ENCODE measurements at places on chromosomes 12 and 14.
A peak's percentile ranks its signal among the peaks of the same experiment; 100 is the strongest.

GRCh38 chr14:32940066-32940651 is 1.5 kb downstream of the NPAS3 start:
- no peak for DNase-seq

- DNase-seq, result no peak
Observed at GRCh38 chr12:50901685-50902113, 50.6 kb upstream of the HIGD1C start.

GRCh38 chr12:125185740-125186470 is 120.7 kb downstream of the AACS start:
- DNase-seq, result no peak

DNA sequence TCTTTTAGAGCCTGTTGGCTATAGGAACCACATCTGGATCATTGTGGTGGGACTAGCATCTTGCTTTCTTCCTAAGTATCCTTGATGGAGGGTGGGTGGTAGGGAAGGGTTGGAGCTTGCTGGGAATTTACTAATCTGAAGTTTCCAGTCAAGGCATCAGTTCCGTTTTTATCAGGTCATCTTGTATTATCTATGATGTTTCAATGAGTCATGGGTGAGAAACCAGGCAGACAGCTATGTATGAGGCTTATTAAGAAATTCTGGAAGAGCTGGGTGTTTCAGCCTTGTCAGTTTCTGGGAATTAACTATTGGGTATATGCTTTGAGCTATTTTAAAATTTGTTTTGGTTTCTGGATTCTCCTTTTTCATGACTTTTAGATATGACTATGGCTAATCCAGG is 11.3 kb downstream of the TSFM start:
- DNase-seq, result peak; percentile 82

DNA sequence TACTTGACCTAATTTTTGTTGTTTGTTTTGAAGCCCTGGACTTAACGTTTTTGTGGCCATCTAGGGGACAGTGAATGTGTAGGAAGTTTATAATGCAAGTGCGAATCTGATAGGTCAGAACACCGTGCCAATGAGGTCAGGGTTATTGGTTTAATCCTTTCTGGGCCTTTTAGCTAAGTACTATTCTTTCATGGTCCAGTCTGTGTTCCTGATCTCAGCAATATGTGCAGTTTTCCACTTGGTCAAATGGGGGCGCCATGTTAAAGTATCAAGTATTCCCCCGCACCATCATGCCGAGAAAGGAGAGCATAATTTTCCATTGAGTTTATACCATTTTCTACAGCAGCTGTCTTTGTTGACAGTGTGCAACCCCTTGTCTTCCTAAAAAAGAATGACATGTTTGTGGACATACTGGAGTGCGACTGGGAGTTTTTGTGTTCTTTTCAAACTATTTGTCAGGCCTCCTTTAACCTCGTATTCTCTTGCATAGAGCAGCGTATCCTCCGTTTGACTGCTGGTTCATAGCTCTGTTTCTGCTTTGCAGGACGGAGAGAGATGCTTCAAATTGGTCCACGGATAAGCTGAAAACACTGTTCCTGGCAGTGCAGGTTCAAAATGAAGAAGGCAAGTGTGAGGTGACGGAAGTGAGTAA is 1.3 kb downstream of the AHSA1 start:
- DNase-seq, result peak; percentile 48

DNA sequence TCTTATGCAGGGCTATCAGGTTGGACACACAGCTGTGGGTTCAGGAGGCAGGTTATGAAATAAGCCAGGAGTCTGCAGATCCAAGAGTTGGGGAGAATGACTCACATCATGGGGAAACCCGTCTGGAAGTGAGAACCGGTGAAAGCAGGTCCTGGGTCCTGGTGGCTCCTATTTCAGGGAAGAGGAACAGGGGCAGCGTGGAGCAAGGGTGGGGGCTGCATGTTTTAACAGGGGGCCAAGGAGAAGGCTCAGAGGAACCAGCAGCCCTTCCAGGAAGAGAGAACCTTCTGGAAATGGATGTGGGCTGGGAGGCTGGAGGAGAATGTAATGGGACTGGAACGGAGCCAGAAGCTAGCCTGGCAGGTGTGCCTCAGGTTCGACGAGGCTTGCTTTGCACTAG is 7.8 kb upstream of the KRT74 start:
- DNase-seq, result no peak

- no peak for DNase-seq
Observed at GRCh38 chr14:89243286-89243685, 173.7 kb downstream of the FOXN3 start.

GRCh38 chr14:103026988-103027387 is 30.4 kb downstream of the CDC42BPB start:
- no peak for DNase-seq

GRCh38 chr12:70795608-70796007 is 124.9 kb downstream of the PTPRR start:
- no peak for DNase-seq

DNA sequence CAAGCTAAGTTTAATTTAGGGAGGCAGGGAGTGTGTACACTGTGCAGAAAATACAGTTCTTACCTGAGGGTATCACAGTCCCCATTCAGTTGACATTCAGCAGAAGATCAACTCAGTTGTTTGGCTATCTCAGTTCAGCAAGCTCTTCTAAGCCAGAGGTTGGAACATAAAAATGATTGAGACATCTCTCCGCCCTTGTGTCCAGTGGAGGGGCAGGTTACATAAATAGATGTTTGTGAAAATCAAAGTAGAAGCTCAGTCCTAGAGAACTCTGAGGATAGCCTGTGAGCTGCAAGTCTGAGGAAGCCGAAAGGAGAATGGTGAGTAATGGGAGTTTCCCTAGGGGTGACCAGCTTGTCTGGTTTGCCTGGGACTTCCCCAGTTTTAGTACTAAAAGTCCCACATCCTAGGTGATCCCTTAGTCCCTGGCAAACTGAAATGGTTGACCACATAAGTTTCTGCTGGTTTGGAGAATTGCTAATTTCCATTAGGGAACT is 251.4 kb upstream of the ATP2B1 start:
- no peak for DNase-seq

- DNase-seq, result no peak
Observed at GRCh38 chr14:101113108-101113612, 209.6 kb upstream of the RTL1 start.

- DNase-seq, result no peak
Observed at GRCh38 chr12:121805171-121806008, 1.6 kb downstream of the SETD1B start.

DNA sequence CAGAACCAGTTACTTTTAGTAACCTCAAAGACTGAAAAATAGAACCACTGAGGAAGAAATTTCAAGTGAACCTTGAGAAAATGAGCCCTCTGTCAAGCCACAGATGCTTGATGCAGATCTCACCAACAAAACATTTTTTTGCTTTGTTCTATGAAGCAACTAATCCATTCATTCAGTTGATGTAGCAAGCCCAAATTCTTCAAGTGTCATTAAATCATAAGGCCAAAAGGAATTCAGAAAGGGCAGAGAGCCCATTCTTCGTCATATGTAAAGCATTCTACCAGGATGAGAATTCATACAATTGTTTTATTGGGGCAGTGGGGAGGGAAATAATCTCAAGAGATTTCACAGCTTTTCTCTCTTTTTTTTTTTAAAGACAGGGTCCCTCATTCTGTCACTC is 218.0 kb upstream of the RGS6 start:
- peak; percentile 86 for DNase-seq

- no peak for DNase-seq
Observed at GRCh38 chr14:64912261-64912660, 2.0 kb upstream of the CHURC1 start.

- DNase-seq, result no peak
Observed at GRCh38 chr12:38809832-38810231, 95.6 kb downstream of the CPNE8 start.

DNA sequence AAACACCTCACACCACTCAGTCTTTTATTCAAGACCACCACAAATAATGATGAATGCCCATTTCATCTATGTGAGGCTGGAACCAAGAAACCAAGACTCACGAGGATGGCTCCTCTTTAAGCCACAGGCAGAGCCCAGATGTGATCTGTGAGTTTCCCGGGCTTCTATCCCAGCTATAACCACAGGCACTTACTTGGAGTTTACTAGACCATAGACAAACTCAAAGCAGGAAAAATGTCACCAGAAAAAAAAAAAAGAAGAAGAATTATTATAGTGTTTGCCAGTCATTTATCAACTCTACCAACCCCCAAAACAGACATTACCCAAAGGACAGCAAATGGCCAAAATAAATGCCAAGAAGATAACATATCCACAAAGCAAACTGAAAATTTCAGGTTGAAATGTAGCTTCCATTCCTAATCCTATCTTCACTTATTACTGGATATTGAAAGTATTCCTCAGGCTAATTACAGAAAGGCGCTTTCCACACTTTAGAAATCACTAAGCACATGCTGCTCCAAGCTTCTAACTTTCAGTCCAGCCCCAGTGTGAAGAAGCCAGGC is 44.7 kb downstream of the ZFYVE1 start:
- no peak for DNase-seq

DNA sequence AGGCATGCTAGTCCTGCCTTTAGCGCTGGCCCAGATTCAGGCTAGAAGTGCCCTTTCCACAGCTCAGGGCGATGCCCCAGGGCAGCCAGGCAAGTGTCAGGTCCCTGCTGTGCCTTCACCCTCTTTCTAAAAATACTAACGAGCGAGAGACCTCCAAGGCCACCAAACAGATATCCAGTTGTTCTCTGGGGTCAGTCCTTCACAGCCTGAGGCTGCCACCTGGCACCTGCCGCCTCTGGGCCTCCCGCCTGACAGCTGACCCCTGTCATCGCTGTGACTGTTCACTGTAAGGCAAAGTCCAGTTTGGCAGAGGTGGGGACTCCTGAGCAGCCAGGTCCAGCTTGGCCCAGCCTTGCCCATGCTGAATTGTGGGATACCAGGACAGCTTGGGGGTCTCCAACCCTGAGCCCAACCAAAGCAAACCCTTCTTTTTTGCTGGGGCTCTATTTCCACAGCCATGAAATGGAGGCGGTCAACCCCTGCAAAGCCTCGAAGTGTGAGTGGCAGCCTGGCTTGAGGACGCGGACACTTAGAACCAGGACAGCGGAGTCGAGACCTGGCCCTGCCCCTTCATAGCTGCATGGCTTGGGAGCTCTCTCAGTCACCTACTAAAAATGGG is 79.9 kb downstream of the NINJ2 start:
- DNase-seq, result no peak

- no peak for DNase-seq
Observed at GRCh38 chr12:57319678-57320469, 68.9 kb upstream of the STAC3 start.

DNA sequence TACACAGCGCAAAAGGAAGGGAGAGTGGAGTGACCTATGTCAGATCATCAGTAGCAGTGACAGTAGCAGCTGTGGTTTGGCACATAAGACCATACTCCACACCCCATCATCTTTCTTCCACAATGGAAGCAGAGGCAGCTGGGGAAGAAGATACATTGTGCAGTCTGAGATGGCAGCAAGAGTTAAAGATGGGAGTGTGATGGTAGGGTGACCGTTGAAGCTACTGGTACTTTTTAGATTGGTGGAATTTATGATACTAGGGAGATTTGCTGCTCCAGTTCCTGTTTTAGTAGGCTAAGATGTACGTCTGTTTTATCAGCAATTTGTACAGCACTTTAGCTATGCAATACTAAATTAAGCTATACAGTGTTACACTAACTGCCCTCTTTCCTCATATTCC is 291.0 kb downstream of the FUT8 start:
- DNase-seq, result no peak
